Renal cortical epithelial cell (primary cell): ENCODE measurements at places on chromosomes 2 and 18. TPM values are rescaled to one million over a fixed set of nuclear protein-coding genes. Genes with fewer than 3 reads are reported as not detected.
A peak's percentile ranks its signal among the peaks of the same experiment; 100 is the strongest.

GRCh38 chr2:73914667-73915066 lies 12.0 kb upstream of the DGUOK start:
- no peak for DNase-seq

GRCh38 chr2:61670591-61671501 lies 132.7 kb upstream of the XPO1 start:
- DNase-seq, result peak; percentile 86

- no peak for DNase-seq
Observed at GRCh38 chr18:28903306-28903705, 726.4 kb upstream of the CDH2 start.

- no peak for DNase-seq
Observed at GRCh38 chr18:49745045-49746014, 68.0 kb downstream of the ACAA2 start.

C2orf72 gene
- 0.17 and 0.50 TPM in 2 replicates for total RNA-seq

DNA sequence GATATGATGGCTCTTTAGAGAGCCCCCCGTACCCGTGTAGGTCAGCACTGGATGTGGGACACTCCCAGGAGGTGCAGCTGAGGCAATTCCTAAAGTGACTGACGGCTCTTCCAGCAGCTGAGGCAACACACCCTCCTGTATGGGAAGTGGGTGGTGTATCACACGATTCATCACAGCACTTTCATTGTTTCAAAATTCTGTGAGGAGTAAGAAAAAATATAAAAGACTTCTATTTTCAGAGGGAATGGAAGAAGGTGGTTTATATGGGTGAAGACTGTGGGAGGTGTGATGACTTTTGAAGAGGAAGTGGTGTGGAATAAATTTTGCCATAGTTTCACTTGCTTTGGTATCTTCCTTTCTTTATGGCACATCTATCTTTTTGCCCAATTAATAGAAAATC lies 22.3 kb downstream of the QPCT start:
- DNase-seq, result no peak

GRCh38 chr2:98713332-98714015 lies 17.5 kb downstream of the MGAT4A start:
- no peak for DNase-seq

SATB2 gene
- total RNA-seq, result 2.3 and 5.6 TPM in 2 replicates

DNA sequence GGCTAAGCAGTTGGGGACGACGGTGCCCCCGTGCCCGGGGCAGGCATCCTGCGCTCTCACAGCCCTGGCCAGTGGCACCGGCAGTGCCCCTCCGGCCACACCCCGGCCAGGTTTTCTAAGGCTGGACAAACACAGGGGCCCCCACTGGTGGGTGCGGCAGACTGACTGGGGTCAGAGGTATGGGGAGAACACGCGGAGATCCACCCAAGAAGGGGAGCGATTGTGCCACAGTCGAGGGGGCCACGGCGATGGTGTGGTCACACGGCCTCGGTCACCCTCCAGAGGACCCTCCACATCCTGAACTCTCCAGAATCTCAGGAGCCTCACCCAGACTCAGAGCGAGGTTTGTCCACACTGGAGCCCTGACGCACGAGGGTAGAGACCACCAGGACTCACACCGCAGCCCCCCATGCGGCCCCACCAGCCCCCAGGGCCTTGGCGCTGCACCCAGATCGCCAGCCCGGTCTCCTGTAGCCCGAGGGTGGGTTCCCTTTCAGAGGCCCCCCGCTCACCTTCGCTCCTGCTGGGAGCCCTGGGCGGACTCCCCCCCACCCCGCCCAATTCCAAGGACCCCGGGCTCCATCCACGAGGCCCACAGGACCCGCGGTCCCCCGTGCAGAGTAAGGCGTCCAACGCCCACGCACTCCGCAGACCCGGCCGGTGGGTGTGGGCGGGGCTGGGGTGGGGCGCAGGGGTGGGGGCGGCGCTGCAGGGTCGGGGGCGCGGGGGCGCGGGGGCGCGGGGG lies 15.2 kb downstream of the PDCD1 start:
- no peak for DNase-seq
